ENCODE measurements at places on chromosomes 7 and 10.

GRCh38 chr7:8133188-8133848 lies 128.6 kb downstream of the ICA1 start:
- DNase-seq = no peak

DNA sequence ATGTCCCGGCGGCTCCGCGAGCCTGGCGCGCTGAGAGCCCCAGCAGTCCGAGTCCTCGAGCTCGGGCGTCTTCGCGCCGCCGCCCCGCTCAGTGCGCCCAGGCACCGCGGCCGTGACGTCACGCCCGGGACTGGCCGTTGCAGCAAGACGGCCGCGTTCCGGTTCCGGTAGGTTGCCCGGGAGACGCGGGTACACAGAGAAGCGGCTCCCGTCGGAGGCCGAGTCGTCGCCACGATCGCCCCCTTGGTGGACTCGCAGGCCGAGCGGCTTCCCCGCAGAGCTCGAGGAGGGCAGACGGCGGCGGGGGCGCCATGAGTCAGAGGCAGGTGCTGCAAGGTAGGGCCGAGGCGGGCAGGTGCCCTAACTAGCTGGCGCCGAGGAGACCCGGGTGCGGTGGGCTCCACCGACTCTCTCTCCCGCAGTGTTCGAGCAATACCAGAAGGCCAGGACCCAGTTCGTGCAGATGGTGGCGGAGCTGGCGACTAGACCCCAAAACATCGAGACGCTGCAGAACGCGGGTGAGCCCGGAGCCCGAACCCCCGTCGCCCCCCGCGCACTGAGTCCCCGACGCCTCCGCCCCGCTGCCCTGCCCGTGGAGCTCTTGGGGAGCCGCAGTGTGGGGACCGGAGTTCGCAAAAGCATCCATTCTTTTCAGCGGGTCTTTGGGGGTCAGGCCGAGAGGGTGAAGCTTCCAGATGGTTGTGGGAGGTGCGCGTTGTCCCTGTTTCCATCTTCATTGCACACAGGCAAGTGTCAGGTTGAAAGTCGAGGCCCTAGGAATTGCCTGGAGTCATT lies at the start of gene SPAG6:
Gene SPAG6 (plus strand): TSS at position 196 of the 795 bp plus-strand sequence. CDS start 116 bp downstream, at position 312.
- DNase-seq = no peak

- DNase-seq = no peak
Measured at GRCh38 chr10:128998101-128998805, 468.8 kb upstream of the MGMT start.

DNA sequence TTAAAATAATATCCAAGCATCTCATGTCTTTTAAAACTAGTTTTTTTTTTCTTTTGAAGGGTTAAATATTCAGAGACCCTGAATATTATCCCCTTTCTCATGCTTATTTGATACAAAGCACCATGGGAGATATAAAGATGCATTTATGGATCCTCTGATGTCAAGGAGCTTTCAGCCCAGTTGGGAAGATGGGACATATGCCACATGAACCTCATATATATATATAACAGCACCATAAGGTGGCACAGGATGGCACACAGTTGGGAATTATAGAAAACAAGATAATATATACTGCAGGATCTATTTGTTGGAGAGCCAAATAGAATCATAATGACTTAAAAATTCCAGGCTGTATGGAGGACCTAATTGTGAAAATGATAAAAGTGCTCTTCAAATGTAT lies 185.4 kb upstream of the IMMP2L start:
- no peak for DNase-seq

GRCh38 chr7:20021831-20022230 lies 195.4 kb downstream of the MACC1 start:
- no peak for DNase-seq

GRCh38 chr7:90570373-90570959 lies 25.7 kb upstream of the CDK14 start:
- DNase-seq = no peak

DNA sequence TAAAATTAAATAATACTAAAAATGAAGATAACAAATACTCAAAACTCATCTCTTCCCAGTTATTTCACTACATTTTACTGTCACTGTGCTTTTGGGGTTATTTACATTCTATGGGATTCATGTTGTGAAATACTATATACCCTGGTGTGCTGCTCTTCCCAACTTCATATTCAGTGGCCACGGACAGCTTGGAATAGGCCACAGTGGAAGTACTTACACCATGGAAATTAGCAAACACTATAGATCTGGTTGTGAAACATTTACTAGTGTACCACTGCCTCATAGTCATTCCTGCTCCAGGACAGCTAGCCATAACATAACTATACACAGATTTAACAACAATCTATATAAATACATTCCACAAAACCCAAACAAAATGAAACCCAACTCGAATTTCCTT lies 21.2 kb upstream of the KDM7A start:
- no peak for DNase-seq

- peak; percentile 2 for DNase-seq
Measured at GRCh38 chr10:79449181-79450146, 4.0 kb upstream of the ZCCHC24 start.

GRCh38 chr7:132547821-132548220 lies 28.4 kb downstream of the PLXNA4 start:
- no peak for DNase-seq

GRCh38 chr7:22194658-22195273 lies 162.2 kb downstream of the RAPGEF5 start:
- DNase-seq = no peak

DNA sequence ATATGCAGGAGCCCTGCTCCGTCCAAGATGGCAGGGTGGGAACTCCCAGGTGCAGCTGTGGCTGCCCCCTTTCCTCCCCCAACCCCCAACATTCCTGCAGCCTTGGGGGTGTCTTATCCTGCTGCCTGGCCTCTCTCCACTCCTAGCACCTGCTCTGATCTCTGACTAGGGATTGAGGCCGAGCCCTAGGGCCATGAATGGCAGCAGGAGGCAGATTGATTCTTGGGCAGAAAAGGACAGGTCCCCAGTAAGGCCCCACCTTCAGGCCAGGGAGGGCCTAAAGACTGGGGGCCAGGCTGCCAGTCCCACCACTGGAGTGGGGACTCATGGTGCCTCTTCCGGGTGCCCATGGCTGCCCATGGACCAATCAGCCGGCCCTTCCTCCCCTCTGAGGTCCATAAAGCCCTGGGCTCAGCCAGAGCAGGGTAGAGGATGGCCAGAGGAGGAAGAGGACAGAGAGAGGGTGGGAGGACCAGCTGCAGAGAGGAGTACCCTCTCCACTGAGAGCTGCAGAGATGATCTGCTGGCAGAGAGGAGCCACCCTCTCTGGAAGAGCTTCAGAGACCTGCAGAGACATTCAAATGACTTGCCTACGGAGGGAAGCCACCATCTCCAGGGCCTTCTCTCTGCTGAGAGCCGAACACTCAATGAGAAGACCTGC lies 8.3 kb upstream of the COA1 start:
- no peak for DNase-seq

GRCh38 chr7:114925434-114925833 lies 3.5 kb downstream of the MDFIC start:
- no peak for DNase-seq

GRCh38 chr10:112145263-112145662 lies 38.3 kb downstream of the GPAM start:
- DNase-seq = no peak

- no peak for DNase-seq
Measured at GRCh38 chr7:563629-564170, 44.1 kb upstream of the PDGFA start.

DNA sequence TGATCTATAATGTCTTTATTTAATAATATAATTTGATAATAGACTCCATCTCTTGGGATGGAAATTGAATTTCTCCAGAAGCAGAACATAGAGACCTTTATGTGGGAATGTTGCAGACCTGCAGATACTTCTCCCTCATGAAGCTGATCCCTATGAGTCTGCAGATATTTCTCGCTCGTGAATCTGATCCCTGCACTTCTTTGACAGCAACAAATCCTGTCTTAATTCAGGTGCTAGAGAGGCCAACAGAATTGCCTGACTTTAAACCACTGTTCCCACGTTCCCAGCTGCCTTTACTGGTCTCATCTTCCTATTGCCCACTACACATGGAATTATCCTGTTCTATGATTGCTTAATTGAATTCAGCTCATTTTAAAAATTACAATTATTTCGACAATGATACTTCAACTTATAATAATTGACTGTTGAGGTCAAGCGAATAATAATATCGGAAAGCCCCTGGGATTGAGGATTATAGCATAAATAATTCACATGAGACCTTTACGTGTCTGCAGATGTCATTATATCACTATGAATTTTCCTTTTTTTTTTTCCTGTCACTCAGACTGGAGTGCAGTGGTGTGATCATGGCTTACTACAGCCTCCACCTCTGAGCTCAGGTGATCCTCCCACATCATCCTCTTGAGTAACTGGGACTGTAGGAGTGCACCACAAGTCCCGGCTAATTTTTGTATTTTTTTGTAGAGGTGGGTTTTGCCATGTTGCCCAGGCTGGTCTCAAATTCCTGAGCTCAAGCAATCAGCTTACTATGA lies 486.4 kb upstream of the ADARB2 start:
- DNase-seq = no peak

DNA sequence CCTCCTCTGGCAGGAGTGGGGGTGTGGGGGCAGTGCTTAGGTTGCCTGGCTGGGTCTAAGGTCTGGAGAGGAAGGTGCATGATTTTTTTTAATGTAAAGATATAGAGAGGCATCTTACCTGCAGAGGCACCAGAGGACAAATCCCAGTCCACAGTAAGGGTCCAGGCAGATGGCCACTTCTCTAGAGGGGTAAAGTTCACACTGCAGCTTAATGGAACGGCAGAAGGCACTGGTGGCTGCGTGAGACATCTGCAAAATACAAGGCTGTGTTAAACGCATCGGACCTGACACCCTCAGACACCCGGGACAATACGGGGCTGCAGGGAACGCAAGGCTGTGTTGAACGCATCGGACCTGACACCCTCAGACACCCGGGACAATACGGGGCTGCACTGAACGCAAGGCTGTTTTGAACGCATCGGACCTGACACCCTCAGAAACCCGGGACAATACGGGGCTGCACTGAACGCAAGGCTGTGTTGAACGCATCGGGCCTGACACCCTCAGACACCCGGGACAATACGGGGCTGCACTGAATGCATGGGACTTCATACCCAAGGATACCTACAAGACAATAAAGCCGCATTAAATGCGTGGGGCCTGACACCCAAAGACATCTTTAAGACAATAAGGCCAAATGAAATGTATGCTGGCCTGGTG lies 206.0 kb downstream of the ZMYND11 start:
- no peak for DNase-seq

- DNase-seq = no peak
Measured at GRCh38 chr10:21369697-21370096, 155.8 kb downstream of the SKIDA1 start.

GRCh38 chr7:99767662-99768061 lies 16.3 kb downstream of the CYP3A4 start:
- DNase-seq = no peak

DNA sequence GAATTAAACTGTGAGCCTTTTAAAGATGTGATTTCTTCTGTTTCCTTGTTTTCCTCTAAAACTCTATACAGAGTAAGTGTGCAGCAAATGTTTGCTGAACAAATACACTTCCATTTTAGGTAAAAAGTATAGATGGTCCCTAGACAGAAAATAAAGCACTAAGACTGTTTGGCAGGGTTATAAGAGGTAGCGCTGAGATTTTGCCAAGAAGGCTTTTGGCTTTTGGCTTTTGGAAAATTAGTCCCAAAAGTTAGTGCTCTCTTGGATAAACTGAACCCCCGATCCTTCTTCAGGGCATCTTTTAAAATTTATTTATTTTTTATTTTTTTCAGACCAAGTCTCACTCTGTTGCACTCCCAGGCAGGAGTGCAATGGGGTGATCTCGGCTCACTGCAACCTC lies 175.7 kb upstream of the NRP1 start:
- no peak for DNase-seq

DNA sequence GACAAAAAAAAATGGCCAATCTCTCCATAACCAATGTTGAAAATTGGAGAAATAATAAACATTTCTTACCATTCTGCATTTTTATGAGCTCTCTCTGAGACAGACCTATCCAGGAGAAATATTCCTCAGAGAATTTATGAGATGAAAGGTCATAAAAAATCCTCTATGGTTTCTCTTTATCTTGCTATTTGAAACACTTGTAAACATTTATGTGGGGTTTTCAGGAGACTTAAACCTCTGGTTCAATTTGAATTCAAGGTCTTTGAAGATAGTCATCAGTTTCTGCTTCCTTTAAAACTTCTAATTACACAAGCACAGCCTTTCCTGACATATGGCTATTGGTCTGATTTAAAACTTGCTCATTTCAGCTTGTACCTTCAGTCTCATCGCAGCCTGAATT lies 78.5 kb upstream of the APBB1IP start:
- no peak for DNase-seq

DNA sequence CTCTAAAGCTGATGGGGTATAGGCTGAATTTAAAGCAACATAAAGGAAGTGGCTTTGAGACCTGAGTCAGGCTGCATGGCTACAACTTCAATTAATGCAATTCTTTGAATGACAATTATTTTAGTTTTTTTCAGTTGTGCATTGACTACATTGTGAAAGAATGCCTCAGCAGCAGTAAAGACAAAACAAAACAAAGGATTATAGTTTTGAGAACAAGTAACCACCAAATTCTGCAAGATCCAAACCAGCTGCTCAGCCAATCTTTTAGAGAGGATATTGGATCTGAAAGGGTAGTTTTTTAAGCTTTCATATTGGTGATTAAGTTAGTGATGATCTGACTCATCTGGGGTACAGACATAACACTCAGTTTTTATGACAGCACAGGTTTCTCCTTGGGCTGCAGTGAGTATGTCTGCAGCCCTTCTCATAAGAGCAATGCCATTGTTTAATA lies 40.6 kb upstream of the ABCA13 start:
- no peak for DNase-seq

DNA sequence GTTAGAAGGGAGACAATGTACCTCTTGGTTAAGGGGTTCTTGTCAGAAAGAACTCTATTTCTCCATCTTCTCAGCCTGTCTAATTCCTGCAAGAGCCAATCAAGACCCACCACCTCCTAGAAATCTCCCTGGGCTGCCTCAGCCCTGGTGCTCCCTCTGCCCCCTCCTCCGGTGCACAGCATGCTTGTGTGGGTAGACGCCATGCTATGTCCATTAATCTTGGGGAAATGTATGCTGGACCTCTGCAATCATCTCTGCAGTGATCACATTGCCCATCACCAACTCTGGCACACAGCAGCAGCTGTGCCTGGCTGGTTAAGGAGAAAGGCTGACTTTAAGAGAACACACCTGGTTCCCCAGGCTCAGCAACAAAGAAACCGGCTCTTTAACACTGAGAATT lies 37.3 kb downstream of the SH3PXD2A start:
- DNase-seq = no peak

GRCh38 chr7:43868681-43869005 lies 674 bp downstream of the MRPS24 start:
- peak; percentile 56 for DNase-seq

- DNase-seq = no peak
Measured at GRCh38 chr10:65413001-65413400, 1512.8 kb upstream of the LRRTM3 start.
